Activated CD4-positive, alpha-beta T cell treated with anti-CD3 and anti-CD28 coated beads for 24 hours (primary cell): ENCODE measurements at places on chromosomes 2 and 18.

- no peak for DNase-seq
These were observed 88.1 kb upstream of the ATL2 start for GRCh38 chr2:38464971-38465788.

DNA sequence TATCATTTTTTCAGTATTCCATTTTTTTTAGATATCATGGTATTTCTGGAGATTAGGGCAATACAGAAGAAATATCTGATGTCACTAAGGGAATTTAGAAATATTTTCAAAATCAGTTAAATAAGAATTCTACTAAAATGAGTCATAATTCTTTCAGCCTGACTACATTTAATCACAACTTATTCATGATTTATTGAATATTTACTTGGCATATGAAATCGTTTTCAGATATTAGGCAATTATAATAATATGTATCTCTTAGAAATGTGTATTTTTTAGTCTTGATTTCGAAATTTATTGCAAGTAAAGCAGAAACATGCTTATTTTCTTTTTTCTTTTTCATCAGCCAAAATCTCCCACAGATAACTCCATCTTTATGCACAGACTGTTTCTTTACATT, 142.2 kb downstream of the CCDC102B start:
- no peak for DNase-seq

DNA sequence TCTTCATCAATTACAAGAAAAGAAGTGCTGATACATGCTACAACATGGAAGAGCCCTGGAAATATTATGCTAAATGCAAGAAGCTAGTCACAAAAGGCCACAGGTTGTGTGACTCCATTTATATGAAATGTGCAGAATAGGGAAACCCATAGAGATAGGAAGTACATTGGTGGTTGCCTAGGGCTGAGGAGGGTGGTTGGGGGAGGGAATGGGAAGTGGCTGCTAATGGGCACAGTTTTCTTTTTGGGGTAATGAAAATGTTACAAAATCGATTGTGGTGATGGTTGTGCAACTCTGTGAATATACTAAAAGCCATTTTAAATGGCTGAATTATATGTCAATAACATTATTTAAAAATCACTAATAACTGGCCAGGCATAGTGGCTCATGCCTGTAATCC, 24.3 kb upstream of the RESP18 start:
- no peak for DNase-seq

DNA sequence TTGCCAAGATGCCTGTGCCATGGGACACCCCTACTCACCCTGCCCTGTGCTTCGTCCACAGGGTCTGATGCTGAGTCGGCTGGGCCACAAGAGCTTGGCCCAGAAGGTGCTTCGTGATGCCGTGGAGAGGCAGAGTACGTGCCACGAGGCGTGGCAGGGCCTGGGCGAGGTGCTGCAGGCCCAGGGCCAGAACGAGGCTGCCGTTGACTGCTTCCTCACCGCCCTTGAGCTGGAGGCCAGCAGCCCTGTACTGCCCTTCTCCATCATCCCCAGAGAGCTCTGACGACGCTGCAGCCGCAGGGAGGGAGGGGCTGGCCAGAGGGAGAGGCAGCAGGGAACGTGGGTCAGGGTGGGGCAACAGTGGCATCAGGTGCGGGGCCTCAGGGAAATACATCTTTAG, 81.5 kb downstream of the STPG4 start:
- DNase-seq, result no peak

- no peak for DNase-seq
These were observed 49.1 kb downstream of the KCNIP3 start for GRCh38 chr2:95346231-95346737.

- DNase-seq, result no peak
These were observed 293.4 kb downstream of the ZNF521 start for GRCh38 chr18:25058521-25058920.

DNA sequence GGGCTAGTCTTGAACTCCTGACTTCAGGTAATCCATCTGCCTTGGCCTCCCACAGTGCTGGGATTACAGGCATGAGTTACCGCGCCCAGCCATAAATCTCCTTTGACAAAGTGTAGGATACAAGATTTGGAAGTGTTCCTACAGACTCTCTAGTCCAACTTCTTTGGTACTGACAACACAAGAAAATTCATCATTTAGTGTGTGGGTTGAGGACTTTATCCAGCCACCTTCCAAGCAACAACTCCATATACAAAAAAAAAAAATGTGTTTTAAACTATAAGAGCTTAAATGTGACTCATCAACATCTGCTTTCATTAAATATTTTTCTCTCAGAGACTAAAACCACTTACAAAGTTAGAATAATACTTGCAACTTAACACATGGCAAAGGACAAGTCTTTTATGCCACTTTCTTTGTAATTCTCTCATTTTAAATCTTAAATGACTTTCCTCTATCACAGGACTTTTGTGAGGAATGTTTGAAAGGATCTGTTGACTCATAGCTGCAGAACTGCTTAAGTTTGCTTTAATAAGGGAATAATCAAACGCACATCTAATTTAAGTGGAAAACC, 46.2 kb upstream of the ITGAV start:
- DNase-seq, result no peak

DNA sequence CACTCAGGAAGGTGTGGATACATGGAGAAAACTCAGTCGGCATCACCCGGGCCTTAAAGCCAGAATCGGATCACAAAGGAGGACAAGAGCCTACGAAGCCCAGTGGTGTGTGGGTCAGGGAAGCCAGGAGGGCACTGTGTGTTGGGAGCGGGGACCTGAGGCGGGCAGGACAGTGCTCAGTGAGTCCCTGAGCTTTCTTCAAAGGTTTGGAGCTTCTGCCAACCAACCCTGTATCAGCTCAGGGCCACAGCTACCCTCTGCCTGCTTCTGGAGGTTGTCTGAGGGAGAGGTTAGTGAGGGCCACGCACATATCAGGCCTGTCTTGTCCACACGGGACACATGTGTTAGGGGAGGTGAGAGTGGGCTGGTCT, 52.4 kb downstream of the DYSF start:
- DNase-seq, result no peak
